CD4-positive, alpha-beta T cell treated with Interleukin-15 for 4 hours (primary cell): ENCODE measurements at places on chromosomes 13 and 19.

DNA sequence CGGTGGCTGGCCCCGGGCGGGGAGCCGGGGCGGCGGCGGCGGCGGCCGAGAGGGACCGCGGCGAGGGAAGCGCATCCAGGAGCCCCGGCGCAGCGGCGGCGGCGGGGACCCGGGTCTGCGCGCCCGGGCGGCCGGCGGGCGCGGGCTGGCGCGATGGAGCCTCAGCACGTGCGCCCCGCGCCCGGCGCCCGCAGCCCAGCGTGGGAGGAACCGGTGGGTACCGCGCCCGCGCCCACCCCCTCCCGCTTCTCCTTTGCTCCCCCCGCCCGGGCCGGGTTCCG is 7.8 kb upstream of the DGKH start:
- DNase-seq: no peak

GRCh38 chr19:19470579-19470978 is 44.8 kb downstream of the TSSK6 start:
- DNase-seq: no peak

GRCh38 chr13:50527612-50528509 is 315.6 kb downstream of the DLEU7 start:
- no peak for DNase-seq

DNA sequence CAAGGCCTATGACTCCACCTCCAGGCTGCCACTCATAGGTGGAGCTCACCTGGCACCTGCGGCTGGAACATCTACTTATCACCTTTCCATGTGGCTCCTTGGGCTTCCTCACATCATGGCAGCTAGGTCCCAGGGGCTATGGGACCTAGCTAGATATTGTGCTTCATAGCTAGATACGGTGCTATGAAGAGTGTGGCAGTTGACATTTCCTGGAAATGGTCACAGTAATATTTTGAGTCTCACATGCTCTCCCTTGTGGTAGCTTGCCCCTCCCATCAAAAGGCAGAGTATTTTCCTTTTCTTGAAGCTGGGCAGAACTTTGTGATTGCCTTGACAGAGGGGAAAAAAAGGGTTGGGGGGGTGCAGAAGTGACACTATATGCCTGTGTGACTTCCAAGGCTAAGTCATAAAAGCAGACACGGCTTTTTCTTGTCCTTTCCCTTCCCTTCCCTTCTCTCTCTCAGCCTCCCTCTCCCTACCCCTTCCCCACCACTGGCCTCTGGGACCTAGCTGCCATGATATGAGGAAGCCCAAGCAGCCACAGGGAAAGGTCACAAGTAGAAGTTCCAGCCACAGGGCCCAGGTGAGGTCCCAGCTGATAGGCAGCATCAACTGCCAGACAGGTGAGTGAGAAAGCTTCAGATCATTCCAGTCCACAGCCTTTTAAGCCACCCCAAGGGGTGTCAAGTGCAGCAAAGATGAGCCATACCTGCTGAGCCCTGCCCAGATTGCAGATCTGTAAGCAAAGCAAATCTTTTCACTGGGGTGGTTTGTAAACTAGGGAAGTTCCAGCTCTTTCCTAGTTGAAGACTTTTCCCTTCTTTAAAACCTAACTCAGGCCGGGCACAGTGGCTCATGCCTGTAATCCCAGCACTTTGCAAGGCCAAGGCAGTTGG is 6.9 kb upstream of the HIF3A start:
- DNase-seq: no peak

GRCh38 chr13:79686441-79686840 is 205.5 kb downstream of the NDFIP2 start:
- DNase-seq: no peak
